ENCODE measurements at places on chromosomes 2 and 18. TPM values are rescaled to one million over a fixed set of nuclear protein-coding genes. Genes with fewer than 3 reads are reported as not detected.

NDC80 gene
- 0.63 TPM for total RNA-seq

BMP10 gene
- total RNA-seq, result not detected

DNA sequence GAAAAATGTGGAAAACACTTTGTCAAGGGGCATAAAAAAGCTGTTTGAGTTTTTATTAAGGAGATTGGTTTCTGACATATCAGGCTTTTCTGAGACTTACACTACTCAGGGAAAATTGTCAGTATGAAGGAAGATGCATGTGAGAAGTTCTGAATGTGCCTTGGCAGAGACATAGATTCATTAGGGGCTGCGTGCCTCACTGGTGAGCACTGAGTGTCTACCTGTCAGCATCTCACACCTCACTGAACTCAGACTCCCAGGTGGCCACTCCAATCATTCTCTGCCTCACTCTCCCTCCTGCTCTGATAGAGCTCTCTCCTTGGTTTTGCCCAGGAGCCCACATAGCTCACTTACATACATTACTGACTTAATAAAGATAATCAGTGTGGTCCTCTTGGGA lies 372.6 kb downstream of the LRRTM4 start:
- H3K4me1 ChIP-seq, result no peaks in the 10 kb centered on the region
- no peak overlapping the region for H3K4me3 ChIP-seq
- H3K27me3 ChIP-seq, result no peaks in the 10 kb centered on the region

DNA sequence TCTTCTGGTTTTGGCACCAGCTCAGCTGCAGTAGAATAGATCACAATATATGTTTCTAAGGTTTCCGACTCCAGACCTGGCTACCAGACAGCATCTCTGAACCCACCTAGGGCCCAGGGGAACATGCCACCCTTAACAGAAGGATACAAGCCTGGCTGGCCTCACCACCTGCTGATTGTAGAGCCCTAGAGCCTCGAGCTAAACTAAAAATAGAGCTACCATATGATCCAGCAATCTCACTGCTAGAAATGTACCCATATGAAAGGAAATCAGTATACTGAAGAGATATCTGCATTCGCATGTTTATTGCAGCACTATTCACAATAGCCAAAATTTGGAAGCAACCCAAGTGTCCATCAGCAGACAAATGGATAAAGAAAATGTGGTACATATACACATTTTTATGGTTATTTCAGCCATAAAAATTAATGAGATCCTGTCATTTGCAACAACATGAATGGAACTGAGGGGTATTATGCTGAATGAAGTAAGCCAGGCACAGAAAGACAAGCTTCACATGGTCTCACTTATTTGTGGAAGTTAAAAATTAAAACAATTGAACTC lies 242.4 kb upstream of the SLC39A10 start:
- DNase-seq, result no peak
- no peaks in the 10 kb centered on the region for H3K36me3 ChIP-seq

- no peak overlapping the region for H3K4me3 ChIP-seq
- no peak overlapping the region for H3K27ac ChIP-seq
- H3K27me3 ChIP-seq, result no peaks in the 10 kb centered on the region
- no peaks in the 10 kb centered on the region for H3K36me3 ChIP-seq
- no peak for DNase-seq
Measured at GRCh38 chr2:143463719-143464118, 334.5 kb downstream of the ARHGAP15 start.

DNA sequence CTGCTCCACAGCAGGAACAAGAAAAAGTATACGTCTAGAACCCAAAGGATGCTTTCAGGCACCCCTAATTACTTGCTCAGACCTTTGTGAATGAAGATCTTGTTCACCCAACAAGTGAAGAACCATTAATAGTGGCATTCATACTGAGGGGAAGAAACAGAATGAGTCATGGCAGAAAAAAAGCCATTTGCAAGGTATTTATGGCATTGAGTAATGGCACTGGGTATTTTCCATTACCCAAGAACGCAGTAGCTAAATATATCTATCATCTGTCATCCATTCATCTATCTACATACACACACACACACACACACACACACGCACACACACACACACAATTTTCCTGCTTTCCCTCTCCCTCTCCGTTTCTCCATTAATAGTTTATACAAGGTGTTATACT lies 56.4 kb upstream of the XIRP2 start:
- H3K27me3 ChIP-seq, result no peaks in the 10 kb centered on the region
- H3K27ac ChIP-seq, result no peak overlapping the region
- no peak overlapping the region for H3K4me3 ChIP-seq

- H3K4me1 ChIP-seq, result no peaks in the 10 kb centered on the region
- no peak for DNase-seq
- no peak overlapping the region for H3K27ac ChIP-seq
- peaks cover 3% of the 10 kb centered on the region for H3K36me3 ChIP-seq
- no peaks in the 10 kb centered on the region for H3K27me3 ChIP-seq
Measured at GRCh38 chr2:222598611-222599010, 57.3 kb downstream of the FARSB start.

DNA sequence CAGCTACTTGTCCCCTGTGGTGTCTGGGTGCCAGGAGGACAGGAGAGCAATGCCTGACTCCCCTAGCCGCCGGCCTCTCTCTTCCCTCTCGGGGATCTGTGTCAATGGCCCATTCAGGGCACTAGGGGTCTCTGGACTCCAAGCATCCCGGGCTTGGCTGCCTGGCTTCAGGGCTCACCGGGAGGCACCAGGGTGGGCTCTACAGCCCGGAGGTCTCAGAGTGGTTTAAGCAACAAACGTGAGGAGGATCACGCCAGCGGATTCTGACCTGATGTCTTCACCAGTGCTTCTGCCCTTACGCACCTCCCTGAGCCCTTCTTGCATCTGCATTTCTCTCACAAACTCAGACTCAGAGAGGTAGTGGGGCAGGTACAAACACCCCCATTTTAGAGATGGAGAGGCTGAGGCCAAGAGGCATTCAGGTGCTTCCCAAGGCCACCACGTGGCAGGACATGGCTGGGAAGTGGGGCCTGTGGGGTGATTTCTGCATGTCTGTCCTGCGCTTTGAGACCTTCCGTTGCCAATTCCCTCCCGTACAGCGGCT lies 243.0 kb downstream of the CELF4 start:
- no peak for DNase-seq
- H3K4me1 ChIP-seq, result no peaks in the 10 kb centered on the region
- no peaks in the 10 kb centered on the region for H3K27me3 ChIP-seq
- no peak overlapping the region for H3K27ac ChIP-seq

- no peak for DNase-seq
- no peaks in the 10 kb centered on the region for H3K27me3 ChIP-seq
- H3K4me1 ChIP-seq, result no peaks in the 10 kb centered on the region
- no peak overlapping the region for H3K27ac ChIP-seq
Measured at GRCh38 chr2:205760157-205760556, 77.9 kb downstream of the NRP2 start.

GRCh38 chr2:129408570-129408969 lies 570.9 kb upstream of the RAB6C start:
- no peaks in the 10 kb centered on the region for H3K27me3 ChIP-seq
- no peak overlapping the region for H3K27ac ChIP-seq
- H3K36me3 ChIP-seq, result no peaks in the 10 kb centered on the region
- no peak overlapping the region for H3K4me3 ChIP-seq
- H3K4me1 ChIP-seq, result no peaks in the 10 kb centered on the region
- DNase-seq, result no peak

- no peaks in the 10 kb centered on the region for H3K4me1 ChIP-seq
- H3K27ac ChIP-seq, result no peak overlapping the region
- no peak overlapping the region for H3K4me3 ChIP-seq
- no peaks in the 10 kb centered on the region for H3K36me3 ChIP-seq
- no peak for DNase-seq
Measured at GRCh38 chr2:206700156-206700555, 18.0 kb downstream of the DYTN start.

DNA sequence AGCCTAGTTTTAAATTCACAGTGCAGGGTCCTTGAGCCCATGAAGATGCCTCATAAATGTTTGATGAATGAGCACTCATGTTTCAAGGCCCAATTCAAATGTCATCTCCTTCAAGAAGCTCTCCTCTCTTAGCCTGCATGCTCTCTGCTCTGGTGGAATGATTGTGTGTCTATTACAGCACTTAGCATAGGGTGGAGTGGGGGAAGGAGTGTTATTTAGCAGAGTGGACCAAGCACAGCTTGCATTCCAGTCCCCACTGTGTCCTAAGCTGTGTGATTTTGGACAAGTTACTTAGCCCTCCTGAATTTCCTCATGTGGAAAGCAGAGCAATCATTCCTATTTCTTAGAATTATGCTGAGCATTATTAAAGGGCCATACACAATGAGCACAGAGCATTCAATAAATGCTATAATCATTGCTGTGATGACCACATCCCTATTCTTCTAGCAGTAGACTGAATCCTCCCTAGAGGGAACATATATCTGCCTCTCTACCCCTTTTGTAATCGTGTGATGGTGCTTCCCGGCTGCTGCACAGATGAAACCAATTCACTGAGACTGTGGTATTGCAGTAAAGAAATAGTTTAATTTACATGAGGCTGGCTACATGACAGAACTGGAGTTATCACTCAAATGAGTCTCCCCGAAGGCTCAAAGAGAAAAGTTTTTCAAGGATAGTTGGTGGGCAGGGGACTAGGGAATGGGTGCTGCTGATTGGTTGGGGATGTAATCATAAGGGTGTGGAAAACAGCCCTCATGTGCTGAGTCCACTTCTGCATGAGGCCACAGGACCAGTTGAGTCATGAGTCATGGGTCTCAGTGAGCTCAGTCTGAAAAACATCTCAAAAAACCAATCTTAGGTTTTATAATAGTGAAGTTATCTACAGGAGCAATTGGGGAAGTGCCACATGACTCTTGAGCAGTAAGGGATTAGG lies 173.4 kb upstream of the NDUFV2 start:
- no peak overlapping the region for H3K4me3 ChIP-seq
- no peak overlapping the region for H3K27ac ChIP-seq
- no peak for DNase-seq
- no peaks in the 10 kb centered on the region for H3K36me3 ChIP-seq
- H3K27me3 ChIP-seq, result no peaks in the 10 kb centered on the region
- no peaks in the 10 kb centered on the region for H3K4me1 ChIP-seq

Measured in kidney (tissue), 22 donors.